ENCODE measurements at places on chromosomes 3 and 15.
A peak's percentile ranks its signal among the peaks of the same experiment; 100 is the strongest.

DNA sequence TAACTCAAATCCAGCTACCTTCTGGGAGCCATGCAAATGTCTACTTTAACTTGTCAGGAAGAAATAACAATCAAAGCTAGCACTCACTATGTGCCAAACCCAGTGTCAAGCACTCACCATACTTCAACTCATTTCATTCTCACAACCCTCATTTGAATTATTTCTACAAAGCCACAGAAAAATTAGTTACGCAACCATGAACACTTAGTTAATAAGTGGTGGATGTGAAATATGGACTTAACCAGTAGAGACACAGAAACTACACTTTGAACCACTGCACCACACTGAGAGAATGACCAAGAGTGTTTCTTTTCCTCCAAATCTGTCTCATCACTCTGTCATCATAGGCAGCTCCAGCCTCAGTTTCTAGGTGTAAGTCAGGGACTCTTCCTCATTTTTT, 91.0 kb upstream of the MBNL1 start:
- DNase-seq = no peak

DNA sequence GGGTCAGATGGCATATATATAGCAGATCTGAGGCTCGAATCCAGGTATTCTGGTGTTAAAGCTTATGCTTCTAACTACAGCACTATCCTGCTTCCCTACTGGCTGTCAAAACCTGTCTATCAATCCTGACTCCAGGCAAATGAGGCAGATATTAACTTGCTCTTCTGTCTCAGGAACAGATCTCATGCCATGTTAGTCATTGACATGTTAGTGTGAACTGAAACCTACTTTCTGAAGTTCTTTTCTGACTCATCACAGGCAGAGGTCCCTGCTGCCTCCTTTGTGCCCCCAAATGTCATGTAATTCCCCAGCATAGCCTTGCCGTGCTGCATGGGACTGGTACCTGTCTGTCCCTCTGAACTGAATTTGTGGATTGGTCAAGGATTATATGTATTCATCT, 125.0 kb upstream of the SMAD3 start:
- DNase-seq = no peak

DNA sequence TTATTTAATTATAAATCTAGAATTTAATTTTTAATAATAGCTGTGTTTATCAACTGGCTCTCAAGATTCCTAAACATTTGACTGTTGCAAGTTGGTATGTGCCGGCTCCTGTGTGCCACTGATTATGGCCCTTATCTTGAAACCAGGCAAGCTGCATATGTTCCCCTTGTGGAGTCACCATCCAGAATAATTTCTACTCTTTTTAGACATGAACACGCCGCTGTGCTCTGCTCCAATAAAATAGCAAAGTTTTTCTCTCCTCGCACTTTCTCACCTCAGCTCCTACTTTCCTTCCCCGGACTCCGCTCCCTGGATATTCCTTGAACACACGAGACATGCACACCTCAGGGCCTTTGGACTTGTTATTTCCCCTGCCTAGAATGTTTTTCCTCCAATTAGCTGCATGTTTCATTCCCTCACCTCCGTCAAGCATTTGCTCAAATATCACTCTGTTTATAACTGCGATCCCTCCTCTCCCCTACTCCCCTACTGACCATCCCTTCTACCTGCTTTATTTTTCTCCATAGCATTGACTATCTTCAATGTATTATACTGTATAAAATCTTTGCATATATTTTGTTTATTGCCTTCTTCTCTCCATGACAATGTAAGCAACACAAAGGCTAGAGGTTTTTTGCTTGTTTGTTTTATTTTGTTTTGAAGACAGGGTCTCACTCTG, 26.1 kb upstream of the ERICH6 start:
- DNase-seq = no peak

DNA sequence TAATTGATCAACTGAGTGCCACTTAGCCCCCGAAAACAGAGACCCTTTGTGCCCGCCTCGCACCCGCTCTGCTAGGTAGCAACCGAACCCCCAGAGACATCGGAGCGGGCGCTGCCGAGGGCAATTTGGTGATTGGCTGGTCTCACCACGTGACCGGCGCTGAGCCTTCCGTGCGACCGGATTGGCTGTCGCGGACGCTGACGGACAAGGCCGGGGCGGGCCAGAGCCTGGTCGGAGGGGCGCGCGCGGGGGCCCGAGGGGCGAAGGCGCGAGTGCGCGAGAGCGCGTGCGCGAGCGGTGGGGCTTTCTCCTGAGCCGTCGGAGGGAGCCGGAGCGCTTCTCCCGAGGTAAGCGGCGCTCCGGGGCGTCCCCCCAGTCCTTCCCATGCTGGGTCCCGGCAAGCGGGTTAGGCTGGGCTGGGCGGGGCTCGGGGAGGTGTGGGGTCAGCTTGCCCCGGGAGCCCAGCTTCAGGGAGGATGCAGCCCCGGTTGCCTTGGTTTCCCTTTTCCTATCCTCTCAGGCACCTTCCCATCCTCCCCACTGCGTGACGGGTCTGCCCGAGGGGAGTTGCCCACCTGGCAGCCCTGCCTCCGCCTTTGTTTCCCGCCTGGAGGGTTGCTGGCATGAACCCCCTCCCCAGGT, at the start of gene TMEM108:
TMEM108 (plus strand) TSS at position 303 of the 642 bp plus-strand sequence.
- peak; percentile 88 for DNase-seq

- no peak for DNase-seq
Measured at GRCh38 chr3:70876154-70876553, 563.7 kb upstream of the MDFIC2 start.

DNA sequence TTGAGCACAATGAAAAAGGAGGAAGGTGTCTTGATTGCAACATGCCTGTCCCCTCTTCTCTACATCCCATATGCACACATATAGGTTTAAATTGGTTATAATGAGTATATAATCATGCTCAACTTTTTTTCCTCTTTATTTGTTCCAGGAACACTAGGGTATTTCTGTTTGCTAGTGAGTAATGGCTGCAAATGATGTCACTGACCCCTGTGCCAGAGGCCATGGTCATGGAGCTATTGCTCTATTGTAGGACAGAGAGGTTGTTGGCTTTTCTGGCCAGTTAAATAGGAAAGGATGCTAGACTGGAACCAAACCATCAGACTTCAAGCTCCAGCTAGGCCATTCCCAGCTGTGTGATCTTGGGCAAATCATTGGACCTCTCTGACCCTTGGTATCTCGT, 9.6 kb downstream of the ARHGEF3 start:
- DNase-seq = no peak

GRCh38 chr3:155609586-155609985, 135.3 kb downstream of the PLCH1 start:
- no peak for DNase-seq

- no peak for DNase-seq
Measured at GRCh38 chr15:79007066-79007465, 62.2 kb upstream of the CTSH start.

DNA sequence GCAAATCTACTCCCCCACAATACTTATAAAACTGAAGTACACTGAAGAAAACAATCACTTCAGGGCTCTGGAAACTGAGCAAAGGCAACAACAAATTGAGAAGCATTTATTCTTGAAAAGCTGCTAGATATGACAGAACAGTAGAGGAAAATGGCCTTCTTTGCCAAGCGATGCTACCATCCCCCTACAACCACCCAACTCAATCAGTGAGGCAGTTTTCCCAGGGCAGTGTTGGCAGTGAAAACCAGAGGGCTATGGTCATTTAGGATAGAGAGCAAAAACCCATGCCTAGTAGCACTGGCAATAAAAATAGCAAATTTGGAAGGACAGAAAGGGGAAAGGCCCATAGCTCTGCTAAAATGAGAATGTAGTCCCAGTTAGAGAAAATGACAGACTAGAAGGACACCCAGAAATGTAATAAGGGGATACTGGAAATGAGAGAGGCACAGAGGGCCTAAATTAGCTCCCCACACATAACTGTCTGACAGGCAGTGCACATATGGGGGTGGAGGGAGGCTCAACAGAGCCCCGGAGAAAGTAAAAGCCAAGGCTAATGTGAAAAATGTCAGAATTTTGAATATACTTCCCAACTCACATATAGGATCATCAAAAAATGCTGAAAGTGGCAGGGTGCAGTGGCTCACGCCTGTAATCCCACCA, 143.5 kb downstream of the GSK3B start:
- DNase-seq = no peak

GRCh38 chr3:12187448-12188327, 29.0 kb upstream of the TIMP4 start:
- no peak for DNase-seq

- DNase-seq = no peak
Measured at GRCh38 chr3:86990012-86990733, 776 bp downstream of the VGLL3 start.

DNA sequence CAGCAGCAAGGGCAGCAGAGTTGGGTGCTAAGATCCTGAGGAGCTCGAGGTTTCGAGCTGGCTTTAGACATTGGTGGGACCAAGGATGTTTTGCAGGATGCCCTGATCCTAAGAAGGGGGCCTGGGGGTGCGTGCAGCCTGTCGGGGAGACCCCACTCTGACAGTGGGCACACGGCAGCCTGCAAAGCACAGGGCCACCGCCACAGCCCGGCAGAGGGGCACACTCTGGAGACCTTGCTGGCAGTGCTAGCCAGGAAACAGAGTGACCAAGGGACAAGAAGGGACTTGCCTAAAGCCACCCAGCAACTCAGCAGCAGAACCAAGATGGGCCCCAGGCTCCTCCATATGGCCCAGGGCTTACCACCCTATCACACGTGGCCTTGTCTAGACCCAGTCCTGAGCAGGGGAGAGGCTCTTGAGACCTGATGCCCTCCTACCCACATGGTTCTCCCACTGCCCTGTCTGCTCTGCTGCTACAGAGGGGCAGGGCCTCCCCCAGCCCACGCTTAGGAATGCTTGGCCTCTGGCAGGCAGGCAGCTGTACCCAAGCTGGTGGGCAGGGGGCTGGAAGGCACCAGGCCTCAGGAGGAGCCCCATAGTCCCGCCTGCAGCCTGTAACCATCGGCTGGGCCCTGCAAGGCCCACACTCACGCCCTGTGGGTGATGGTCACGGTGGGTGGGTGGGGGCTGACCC, 18.8 kb downstream of the SEC61A1 start:
- no peak for DNase-seq

DNA sequence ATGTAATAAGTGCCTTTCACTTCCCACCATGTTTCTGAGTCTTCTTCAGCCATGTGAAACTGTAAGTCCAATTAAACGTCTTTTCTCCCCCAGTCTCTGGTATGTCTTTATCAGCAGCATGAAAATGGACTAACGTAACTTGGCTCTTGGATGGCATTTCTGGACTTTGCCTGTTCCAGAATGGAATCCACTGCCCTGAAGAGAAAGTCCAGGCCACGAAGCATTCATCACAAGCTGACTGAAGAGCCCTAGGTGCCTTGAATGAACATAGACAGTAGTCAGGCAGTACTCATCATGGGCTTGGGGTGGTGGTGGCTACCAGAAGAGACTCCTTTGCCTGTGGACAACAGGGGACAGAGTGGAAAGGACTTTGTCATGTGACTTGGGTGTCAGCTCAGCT, 1505.0 kb downstream of the SI start:
- no peak for DNase-seq

DNA sequence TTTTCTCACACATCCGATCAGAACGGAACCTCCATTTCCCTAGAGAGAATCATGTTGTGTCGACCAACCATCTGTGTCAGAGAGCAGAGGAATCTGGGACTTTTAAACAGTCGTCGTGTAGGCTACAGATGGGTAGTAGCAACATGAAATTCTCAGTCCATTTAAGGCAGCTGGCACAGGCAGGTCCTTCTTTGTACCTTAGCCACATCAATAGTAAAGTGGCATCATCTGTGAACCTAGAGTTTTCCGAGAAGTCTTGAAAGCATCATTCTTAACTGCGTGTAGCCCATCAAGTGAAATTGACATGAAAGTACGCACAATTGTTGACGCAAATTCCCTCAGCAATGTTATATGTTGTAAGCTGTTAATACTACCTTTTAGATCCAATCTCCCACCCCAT, 114.5 kb upstream of the GRM7 start:
- no peak for DNase-seq

DNA sequence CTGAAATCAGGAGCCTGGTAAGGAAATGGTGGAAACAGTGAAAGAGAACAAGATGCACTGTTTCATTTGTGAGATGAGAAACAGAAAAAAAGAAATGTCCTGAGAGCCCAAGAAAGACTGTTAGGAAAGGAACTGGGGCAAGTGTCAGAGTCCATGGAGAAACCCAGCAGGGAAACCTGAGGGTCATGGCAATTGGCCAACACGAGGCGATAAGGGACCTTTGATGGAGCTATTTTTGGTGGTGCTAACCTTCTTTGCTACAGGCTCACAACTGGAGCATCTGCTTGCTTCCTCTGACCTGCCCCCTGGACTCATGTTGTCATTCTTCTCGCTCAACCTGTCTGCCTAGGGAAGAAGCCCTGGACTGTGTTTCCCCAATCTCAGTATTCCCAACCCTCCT, 4.2 kb upstream of the TMEM41A start:
- DNase-seq = no peak

DNA sequence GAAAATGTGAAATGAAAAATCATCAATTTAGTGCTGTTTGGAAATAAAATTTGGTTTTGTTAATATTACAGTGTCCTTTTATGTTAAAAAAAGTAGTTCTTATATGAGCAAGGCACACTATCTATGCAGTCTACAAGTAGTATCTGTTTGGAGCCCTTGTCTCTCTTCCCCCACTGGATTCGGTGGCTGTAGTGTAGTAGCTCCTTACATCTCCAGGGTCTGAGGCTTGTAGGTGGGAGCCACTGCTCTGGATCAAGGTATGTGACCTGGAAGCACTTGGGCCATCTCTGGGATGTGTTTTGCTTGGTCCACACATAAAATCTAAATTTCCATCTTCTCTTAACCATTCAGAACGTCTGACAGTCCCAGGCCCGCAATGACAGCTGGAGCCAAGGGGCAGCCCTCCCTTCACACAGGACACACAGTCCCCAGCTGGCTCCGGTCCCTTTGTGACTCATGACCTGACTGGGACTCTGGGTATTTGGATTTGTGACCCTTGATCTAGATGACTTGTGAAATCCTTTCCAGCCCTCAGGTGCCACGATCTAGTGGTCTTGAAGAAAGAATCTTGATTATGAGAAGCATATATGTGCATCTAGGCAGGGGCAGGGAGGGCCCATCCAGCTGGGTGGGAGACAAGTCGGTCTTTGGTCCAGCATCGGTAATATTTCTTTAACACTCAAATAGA, 80.0 kb downstream of the USP13 start:
- DNase-seq = no peak

GRCh38 chr15:74799255-74799855, 13.3 kb upstream of the LMAN1L start:
- no peak for DNase-seq

DNA sequence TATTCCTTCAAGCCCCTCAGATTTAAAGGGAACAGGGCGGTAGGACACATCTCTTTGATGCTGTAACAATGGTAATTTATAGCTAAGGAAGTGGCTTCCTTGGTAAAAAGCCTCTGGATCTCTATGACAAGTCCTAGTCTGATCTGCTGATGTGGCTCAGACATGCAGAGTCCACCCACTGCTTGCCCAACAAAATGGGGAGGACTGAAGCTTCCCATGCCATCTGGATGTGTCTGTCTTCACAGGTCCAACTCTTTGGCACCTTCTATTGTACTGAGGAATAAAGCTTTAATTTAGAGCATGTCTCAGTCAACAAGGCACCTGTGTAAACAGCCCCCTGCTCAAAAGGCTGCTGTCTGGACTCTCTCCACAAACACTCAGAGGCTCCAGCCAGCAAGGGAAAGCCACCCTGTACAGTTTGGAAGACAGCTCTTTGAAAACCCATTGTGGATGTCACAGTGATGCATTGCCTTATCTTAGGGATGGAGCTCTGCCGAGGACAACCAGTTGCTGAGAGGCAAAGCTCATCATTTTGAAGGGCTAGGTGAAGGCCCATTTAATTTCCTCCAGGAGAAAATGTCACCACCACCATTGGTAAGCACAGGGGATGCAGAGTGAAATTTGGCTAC, 348.6 kb upstream of the GRM7 start:
- DNase-seq = no peak
